Activated CD4-positive, alpha-beta T cell treated with anti-CD3 and anti-CD28 coated beads for 1 hour (primary cell): ENCODE measurements at places on chromosomes 4 and X.
A peak's percentile ranks its signal among the peaks of the same experiment; 100 is the strongest.

DNA sequence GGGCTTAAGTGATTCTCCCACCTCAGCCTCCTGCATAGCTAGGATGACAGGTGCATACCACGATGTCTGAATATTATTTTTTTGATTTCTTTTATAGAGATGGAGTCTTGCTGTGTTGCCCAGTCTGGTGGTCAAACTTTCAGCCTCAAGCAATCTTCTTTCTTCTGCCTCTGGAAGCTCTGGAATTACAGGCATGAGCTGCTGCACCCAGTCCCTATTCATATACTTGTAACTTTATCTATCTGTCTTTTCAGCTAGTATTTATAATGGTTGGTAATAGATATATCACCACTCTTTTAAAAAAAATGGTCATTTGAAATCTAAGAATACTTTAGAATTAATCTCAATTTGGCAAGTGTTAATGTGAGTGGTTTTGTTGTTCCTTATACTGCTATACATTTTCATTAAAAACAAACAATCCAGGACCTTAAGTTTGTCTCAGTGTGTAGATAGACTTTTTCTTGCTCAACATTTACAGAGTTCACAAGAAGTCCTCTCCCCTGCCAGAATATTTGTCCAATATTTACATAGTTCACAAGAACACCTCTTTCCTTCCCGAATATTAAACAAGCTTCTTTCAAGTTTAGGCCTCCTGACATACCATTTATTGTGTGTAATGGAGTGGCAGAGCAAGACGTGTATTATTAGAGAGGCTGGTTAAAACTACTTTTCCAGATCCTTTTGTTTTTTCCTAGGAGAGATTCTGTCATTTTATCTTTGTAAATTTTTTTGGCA, 1197.4 kb upstream of the ADGRL3 start:
- no peak for DNase-seq

- no peak for DNase-seq
Measured at GRCh38 chr4:656436-657337, 17.4 kb downstream of the ATP5ME start.

- DNase-seq: no peak
Measured at GRCh38 chr4:110742143-110742542, 119.3 kb upstream of the PITX2 start.

GRCh38 chrX:4373791-4374190, 660.3 kb upstream of the PRKX start:
- DNase-seq: no peak

DNA sequence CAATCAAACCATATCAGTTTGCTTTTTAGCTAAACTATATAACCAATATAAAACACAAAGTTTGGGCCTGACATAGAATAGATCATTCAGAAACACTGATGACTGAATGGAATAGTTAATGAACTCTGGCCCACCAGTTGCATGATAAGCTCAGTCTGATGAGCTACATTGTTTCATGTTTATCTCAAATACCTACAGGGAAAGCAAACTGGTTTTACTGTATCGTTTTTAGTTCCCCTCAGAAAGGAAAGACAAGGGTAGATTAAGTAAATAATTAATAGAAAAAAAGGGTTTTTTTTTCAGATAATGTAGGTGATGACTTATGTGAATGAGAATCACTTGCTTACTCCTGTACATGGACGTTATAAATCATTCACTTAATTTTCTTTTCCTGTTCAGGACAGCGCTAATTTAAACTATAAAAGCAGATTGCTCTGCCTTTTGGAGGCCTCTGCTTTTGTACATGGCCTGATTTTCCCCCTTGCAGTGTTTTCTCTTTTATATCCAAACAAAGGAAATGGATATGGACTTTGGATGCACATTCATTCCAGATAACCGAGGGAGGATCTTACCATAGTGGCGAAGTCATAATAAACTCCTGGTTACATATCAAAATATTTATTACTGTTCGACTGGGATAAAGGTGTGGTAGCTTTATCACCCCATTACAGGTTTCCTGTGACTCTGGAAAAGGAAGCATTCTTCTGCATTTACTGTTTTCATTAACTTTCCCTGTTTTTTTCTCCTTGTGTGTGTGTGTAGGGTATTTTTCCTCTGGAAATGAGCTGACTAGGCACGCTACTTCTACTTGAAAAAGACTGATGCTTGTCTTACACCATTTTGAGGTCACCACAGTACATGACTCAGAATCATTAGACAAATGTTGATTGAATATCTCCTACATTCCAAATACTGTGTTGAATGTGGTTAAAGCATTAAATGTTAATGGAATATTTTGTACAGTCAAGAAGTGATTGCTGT, 373.1 kb upstream of the HS3ST1 start:
- no peak for DNase-seq

DNA sequence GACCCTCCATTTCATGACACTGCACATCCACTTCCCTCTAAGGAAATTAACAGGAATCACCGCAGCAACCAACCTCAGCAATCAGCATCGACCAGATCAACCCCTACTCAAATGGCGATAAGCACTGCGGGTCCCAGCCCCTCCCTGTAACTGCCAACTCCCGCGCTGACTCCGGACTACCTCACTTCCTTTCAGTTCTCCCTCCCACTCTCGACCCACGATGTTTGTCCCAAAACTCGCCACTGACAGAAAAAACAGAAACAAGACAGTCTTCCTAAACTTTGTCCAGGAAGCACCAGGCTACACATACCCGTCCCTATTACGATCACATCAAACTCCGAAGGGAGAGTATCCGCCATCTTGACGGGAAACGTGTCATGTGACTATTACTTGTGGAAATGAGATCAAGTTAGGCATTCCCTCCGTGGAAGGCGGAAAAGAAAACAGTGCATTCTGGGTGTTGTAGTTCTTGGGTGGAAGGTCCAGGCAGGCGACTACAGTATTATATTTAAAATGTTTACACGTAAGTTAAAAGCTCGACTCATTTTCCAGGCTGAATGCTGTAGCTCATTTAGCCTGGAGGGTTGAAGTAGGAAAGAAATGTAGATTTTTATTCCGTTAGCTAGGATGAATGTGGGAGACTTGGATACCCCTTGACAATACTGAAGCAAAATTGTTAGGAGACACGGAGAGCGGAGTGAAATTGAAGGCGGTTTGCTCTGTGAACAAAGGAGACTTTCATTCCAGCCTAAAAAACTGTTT, at the start of gene CHM:
CHM (minus strand) TSS at position 385 of the 762 bp plus-strand sequence; CDS start at position 359, 26 bp downstream.
- peak; percentile 22 for DNase-seq

DNA sequence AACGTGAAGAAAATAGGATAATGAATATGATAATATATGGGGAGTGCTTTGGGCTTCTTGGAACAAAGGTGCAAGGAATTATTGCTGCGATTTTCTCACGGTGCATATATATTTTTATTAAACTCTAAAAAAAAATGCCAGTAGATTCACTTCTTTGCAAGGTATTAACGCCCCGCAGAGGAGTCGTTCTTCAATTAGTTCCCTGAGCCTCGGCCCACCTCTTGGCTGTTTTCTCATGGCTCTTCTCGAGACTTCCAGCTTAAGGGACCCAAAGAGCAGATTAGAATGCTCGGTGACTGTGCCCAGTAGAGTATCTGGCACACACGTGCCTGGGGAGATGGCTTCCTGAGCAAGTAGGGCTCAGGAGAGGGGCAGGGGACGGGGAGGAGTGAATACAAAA, 367.4 kb downstream of the MID1IP1 start:
- no peak for DNase-seq

DNA sequence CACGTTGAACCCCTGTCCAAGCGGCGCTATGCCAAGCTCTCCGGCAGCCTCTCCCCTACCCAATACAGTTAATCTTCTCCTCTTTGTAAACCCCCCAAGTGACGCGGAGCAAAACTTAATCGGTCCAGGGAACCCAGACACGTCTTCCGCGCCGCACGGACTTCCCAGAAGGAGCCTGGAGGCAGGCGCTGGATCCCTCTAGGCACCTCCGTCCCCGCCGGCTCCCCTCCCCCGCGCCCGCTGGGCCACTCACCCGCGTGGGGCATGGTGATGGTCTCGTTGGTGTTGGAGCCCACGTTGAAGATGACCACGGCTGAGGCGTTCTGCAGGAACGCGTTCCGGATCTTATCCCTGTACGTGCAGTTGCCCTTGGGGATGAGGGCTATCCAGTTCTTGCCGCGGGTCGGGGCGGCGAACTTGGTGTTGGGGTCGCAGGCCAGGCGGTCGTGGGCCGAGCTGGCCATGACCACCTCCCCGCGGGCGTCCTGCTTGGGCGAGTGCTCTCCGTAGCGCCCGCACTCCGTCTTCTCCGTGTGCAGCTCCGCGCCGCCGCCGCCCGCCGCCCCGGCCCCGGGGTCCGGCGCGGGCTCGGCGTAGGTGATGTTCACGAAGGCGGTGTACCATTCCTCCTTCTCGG, 1.1 kb downstream of the RNF150 start:
- no peak for DNase-seq

GRCh38 chr4:24690436-24690835, 104.9 kb upstream of the SOD3 start:
- no peak for DNase-seq

DNA sequence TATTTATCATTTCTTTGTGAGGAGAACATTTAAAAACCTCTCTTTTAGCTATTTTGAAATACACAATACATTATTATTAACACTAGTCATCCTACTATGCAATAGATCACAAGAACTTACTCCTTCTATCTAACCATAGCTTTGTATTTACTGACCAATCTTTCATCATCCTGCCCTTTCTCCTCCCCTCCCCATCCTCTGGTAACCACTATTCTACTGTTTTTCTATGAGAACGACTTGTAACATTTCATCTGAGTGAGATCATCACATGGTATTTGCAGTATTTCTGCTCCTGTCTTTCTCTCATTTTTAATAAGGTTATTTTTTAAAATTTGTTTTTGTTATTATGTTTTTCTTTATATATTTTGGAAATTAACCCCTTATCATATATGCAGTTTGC, 331.8 kb downstream of the TEX13C start:
- DNase-seq: no peak

DNA sequence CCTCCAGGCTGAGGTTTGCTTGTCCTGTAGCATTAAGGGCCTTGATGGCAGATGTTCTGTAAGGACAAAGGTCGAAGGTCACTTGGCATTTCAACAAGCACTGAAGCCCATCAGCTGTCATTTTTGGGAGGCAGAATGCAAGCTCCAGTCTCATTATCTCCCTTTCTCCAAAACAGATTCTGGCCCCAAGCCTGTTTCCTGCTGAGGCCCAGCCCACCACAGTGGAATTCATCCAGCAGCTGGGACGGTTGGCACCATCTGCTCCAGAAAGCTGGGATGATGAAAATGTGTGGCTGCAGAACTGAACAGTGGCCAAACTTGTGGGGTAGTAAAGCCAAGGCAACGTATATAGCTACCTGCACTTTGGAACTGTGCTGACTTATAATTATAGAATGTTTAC, 17.7 kb upstream of the PPEF2 start:
- DNase-seq: no peak

GRCh38 chr4:3874028-3874415, 107.8 kb downstream of the ADRA2C start:
- DNase-seq: no peak

- DNase-seq: no peak
Measured at GRCh38 chrX:41670112-41670511, 18.7 kb upstream of the GPR34 start.

DNA sequence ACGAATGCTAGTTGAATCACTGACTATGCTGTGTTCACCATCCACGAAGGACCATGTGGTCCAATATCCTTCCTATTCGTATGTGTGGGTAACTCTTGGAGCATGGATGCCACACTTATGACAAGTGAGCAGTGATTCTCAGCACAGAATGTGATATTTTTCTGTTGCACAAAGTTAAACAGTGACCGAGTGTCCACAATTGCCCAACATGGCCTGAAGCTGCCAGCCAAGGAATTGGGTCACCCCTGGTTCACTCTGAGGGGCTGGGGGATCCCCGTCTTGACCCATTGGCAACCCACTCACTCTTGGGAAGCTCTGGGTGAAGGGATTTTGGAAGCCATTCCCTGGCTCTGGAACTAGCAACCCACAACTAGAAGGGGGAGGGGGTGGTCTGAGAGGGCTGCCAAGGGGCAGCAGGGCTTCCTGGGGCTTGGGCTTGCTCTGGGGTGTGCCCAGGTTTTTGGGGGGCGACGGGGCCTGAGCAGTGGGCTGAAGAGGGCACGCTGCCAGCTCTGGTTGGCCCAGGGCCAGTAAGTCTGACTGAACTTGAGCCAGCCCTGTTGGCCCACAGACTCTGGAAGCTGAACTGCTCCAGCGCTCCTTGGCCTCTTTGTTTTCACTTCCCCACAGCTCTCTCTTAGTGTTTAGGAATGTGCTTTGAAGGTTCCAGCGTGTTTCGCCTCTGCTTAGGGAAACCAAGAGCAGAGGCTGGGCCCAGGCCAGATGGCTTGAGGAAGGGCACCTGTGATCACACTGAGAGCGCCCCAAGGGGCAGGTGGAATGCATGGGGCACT, 43.1 kb upstream of the BCOR start:
- no peak for DNase-seq

GRCh38 chrX:43666311-43666912, 10.3 kb downstream of the MAOA start:
- no peak for DNase-seq

GRCh38 chr4:109375778-109376414, 57.7 kb upstream of the SEC24B start:
- no peak for DNase-seq

- no peak for DNase-seq
Measured at GRCh38 chr4:119602366-119602765, 26.2 kb downstream of the PDE5A start.

- DNase-seq: no peak
Measured at GRCh38 chrX:36908801-36909675, 99.1 kb upstream of the FAM47C start.
